ENCODE measurements at places on chromosomes 4 and X.

DNA sequence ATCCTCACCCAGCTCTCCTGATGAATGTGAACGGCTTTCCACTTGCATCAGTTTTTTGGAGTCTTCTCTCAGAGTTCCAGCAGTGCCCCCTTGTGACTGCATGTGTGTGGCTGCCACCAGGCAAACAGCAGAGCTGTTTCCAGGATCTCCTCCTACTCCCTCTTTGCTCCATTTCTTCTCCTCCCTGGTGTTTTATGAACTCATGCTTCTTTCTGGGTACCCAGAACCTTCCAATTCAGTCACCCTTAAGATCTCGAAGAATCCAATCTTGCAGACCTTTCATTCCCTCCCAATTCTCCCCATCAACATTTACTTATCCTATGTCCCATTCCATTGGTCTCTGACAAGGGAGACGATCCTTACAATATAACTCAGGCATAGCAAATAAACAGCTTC, 6.8 kb upstream of the TCEANC start:
- peak; percentile 64 for DNase-seq

DNA sequence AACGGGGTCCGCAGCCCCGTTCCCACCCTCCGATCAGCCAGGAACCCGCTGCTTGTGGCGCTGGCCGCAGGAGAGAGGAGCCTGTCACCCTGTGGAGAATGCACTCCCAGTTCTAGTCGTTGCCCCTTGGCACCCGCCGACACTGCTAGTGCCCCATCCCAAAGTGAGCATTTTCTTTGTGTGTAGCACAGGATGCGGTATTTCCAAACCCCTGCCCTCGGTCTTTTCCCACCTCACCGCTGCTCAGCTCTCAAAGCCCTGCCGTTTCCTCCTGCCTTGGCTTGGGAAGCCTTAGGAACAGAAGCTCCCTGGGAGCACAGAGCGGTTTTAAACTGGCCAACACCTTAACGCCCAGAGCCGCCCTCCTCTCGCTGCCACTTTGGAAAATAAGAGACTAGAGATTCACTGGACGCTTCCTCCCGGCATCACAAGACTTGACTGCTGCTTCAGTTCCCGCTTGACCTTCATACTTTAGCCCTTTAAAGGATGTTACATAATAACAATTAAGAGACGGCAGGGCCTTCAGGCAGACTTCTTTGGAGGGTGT, 772 bp downstream of the CYP4V2 start:
- peak; percentile 60 for DNase-seq

DNA sequence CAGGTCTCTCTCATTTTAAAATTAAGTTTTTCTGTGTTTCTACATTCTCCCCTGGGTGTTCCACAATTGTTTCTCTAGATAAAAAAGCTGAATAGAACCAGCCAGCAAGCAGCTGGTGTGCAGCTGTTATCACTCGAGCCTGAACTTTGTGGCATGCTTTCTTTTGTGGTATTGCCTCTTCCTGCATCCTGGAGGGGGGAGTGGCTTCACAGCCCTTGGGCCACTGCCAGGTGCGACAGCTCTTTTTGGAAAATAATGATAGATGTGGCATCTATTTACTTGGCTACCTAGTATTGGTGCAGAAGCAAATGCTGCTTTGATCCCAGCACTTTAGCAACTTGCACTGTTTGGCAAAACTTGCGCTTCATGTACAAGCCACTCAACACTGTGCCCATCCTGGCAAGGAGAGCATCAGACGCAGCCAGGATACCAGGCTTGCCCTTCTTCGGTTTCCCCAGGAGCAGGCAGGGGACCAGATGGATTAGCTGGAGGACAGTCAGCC, 69.4 kb downstream of the HMGB2 start:
- peak; percentile 60 for DNase-seq

DNA sequence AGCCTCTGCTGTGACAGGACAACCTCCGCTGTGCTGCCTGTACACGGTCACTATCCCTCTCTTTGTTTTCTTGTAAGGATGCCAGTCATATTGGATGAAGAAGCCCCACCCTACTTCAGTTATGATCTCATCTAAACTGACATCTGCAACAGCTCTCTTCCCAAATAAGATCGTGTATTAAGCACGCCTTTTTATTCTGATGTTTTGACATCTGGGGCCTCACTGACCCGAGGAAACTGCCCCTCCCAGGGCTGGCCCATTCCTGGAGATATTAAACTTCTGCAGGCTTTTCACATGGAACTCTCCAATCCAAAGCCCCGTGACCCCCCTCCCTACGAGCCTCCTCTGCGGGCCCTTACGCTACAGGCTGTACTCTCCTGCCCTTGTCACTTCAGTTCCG, 232.0 kb downstream of the ARHGAP10 start:
- DNase-seq, result no peak

GRCh38 chr4:93831716-93832496, 3.4 kb downstream of the ATOH1 start:
- DNase-seq, result no peak

DNA sequence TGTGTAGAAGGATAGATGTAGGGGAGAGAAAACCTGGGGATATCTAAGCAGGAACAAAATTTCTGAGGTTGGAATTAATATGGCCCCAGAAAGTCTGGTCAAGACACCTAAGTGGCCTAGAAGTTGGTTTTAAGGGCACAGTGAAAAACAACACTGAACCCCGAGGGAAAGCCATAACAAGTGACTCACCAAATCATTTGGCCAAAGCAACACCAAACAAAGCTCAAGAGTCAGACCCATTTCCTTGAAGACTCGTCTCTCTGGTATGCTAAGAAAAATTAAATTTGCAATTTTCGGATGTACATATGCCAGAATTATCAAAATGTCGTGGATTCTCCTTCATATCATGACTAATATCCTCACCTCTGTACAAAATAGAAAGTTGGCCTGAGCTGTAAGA, 162.9 kb downstream of the SMIM20 start:
- DNase-seq, result no peak

DNA sequence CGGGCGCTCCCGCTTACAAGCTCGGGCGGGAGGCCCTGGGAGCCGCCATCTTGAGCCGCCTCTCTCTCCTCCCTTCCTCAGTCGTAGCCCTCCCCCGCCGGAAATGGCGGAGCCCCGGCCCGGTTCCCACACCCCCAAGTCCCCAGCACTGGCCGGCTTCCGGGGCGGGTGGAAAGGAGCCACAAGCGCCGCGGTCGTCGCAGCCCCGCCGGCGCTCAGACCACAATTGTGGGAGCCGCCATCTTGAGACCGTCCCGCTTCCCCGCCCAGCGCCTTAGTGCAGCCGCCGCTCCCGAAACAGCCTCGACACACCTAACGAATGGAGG, 531 bp downstream of the HCFC1 start:
- peak; percentile 92 for DNase-seq

DNA sequence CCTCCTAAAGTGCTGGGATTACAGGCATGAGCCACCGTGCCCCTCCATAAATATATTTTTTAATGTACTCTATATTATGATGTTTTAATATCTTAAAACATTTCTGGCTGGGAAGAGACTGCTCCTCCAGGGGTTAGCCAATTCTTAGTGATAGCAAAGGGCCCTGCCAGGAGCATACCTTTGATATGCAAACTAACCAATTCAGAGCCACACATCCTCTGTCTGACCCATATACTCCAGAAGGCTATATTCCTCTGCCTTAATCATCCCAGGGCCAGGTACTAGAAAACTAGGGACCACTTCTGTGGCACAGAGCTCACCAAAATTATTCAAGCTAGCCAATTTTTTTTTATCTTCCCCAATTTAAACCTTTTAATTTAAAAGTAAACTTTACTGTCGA, 43.6 kb upstream of the BEX4 start:
- DNase-seq, result no peak

DNA sequence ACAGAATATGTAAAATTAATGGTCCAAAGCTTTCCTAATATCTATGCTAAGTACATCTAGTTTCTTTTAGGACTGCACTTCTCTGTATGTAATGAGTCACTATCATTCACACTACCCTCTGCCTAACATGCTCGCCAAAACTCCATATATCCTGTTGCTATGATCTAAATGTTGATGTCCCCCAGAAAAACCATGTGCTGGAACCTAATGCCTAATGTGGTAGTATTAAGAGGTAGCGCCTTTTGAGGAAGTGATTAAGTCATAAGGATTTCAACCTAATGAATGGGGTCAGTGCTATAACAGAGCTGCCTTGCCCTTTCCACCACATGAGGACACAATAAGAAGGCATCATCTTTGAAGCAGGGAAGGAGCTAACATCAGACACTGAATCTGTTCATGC, 34.9 kb upstream of the NFKB1 start:
- peak; percentile 48 for DNase-seq

DNA sequence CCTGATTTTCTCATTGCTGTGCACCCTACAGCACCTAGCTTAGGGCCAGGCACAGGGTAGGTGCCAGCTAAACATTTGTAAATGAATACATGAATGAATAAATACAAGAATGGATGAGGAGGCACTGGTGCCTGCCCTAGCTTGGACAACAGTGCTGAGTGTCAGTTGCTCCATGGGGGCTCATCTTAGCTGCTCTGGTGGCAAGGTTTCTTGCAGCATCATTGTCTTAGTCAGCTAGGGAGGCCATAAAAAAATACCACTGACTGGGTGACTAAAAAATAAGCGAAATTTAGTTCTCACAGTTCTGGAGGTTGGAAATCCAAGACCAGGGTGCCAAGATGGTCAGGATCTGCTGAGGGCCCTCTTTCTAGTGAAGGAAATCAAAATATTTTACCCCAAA, 31.2 kb downstream of the TMEM31 start:
- DNase-seq, result no peak

GRCh38 chrX:46165866-46166265, 379.4 kb downstream of the ZNF674 start:
- DNase-seq, result no peak

- DNase-seq, result no peak
These were observed 202.5 kb upstream of the MAB21L2 start for GRCh38 chr4:150379454-150379853.

- DNase-seq, result peak; percentile 58
These were observed 115.2 kb upstream of the LNX1 start for GRCh38 chr4:53706422-53707032.

DNA sequence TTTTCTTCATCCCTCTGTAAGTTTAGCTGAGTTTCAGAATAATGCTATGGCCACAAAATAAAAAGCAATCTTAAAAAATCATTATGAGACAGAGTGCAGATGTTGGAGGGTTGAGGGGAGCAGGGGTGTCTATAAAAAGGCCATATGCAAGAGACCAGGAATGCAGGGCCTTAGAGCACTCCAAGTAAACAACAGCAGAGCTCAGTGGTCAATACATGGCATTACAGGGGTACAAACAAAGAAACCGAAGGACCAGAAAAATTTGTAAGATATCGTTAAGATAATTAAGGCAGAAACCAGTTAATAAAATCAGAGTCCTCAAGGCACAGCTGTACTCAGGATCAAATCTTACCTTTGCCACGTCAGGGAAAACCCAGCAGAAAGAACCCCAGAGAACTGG, 28.4 kb upstream of the NDST3 start:
- peak; percentile 9 for DNase-seq

DNA sequence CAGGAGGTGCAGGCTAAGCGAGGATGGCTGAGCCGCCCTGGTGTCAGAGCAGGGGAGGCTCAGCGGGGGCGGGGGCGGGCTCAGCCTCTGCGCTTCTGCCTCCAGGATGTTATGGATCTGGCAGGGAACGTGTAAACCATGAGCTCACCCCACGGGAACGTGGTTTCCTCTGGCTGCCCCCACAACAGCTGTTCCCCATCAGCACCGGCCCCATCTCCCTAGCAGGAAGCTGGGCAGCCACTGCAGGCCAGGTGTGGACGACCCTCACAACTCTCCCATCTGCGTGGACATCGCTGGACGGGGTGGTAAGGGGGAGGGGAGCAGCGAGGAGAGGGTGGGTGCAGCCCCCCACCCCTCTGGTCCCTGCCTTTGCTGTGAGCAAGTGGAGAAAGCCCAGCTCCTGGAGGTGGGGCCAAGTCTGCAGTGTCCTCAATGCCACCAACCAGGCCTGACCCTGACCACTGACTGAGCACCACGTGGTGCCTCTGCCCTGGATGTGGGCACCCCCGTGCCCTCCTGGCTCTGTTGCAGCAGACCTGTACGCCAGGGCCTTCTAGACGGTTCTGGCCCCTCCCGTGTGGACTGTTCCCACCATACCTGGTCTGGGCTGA, 28.1 kb upstream of the SPON2 start:
- DNase-seq, result peak; percentile 97

GRCh38 chr4:111215755-111216154, 592.9 kb upstream of the PITX2 start:
- no peak for DNase-seq

DNA sequence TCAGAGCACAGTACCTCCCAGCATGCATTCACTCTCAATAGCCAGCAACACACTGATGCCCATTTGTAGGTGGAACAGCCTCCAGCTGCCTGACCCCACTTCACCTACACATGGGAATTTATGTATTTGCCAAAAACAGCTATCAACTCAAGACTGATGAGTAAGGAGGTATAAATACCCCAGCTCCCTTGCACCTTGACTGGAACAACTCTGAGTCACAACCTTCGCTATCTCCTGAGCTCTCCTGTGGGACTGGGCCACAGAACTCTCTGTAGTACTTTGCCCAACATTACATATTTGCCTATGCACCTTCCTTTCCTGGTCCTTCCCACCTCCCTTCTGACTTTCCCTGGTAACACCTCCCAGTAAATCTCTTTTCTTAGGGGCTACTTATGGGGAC, 16.5 kb upstream of the EGFL6 start:
- DNase-seq, result no peak

DNA sequence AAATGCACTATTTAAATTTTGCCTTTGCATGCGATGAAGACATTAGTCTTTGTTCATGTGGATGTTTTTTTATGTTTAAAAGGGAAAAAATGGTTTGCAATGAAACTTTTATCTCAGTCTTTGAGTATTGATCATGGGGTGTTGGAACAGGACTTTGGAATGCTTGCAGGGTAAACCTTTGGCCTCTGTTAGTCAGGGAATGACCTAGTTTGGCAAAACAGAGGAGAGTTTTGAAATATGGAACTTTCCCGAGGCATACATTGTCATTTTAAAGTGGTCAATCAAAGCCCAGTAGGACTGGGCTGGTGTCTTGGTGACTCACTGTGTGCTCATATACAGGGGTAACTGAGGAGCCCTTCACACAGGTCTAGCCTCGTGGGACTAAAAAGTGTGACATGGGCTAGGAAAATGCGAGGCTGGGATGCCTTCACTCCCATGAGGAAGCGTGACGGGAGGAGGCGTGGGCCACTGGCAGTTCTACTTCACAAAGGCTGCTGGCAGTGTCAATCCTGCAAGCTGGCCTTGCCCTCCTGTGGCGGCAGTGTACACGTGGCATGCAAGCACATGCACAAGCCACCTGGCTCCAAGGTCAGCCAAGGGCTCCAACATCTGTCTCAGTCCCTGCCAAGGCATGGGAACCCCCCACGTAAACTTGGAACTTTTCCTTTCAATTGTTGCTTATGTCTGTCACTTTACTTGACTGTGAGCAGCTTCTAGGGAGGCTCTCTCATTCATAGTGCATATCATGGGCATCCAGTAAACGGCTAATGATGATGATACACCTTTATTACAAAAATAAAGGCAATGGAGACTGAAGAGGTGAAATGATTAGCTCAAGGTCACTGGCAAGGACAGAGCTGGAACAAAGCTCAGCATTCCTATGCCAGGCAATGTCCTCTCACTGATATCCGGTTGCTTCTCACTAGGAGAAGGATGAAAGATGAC, 5.2 kb upstream of the F11 start:
- DNase-seq, result peak; percentile 17

Data from mesenchymal stem cell (in vitro differentiated cells and primary cell).